ENCODE measurements at places on chromosomes 2 and 18. TPM values are rescaled to one million over a fixed set of nuclear protein-coding genes. Genes with fewer than 3 reads are reported as not detected.

ASPRV1 gene
- total RNA-seq, result 0.23 TPM

CD226 gene
- 0.07 TPM for total RNA-seq

GRHL1 gene
- total RNA-seq, result 1.2 TPM

PMAIP1 gene
- total RNA-seq, result 15.0 TPM

ITGB6 gene
- 1.3 TPM for total RNA-seq

KLF7 gene
- 18.3 TPM for total RNA-seq

PLB1 gene
- total RNA-seq, result 1.1 TPM

RNU2-63P gene
- total RNA-seq, result not detected

WDPCP gene
- 3.9 TPM for total RNA-seq

CHRNG gene
- total RNA-seq, result not detected

TSGA10 gene
- 4.6 TPM for total RNA-seq

IL1R1 gene
- total RNA-seq, result 40.2 TPM

BOLL gene
- not detected for total RNA-seq

ZNF892 gene
- 0.17 TPM for total RNA-seq

POTEI gene
- total RNA-seq, result not detected

FABP1 gene
- not detected for total RNA-seq

IL36RN gene
- 0.14 TPM for total RNA-seq

LRP2 gene
- 0.01 TPM for total RNA-seq

STK36 gene
- total RNA-seq, result 13.2 TPM

ERFE gene
- total RNA-seq, result 7.6 TPM

COPS7B gene
- total RNA-seq, result 40.1 TPM

REG3G gene
- total RNA-seq, result not detected

RAMP1 gene
- total RNA-seq, result 0.32 TPM

KIAA2012 gene
- total RNA-seq, result not detected

CCDC148 gene
- 0.39 TPM for total RNA-seq

KCNE4 gene
- 0.83 TPM for total RNA-seq

SEC11C gene
- total RNA-seq, result 53.9 TPM

PIEZO2 gene
- 0.51 TPM for total RNA-seq
